GOT3 (cell line): ENCODE measurements at places on chromosomes 12 and 14.

- no peak for DNase-seq
Measured at GRCh38 chr12:123788541-123788940, 26.4 kb downstream of the DNAH10 start.

GRCh38 chr14:96165493-96166436 is 38.9 kb upstream of the BDKRB2 start:
- DNase-seq = no peak

GRCh38 chr12:105876396-105876927 is 262.3 kb downstream of the NUAK1 start:
- DNase-seq = no peak

DNA sequence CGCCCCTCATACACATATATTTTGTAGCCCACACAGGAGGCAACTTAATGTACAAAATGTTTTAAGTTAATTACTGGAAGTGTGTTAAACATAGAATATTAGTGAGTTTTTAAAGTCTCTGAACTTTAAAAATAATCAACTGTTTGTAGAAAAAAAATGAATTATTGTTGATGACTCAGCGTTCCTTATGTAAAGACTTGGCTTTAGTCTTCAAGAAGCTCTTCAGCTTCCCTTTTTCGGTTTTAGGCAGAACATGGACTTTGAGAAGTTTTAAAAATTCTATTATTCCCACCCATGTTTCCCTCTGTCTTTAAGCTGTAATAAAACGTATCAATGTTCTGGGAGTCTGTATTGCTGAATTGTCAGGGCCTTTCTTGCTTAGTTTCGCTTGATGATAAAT is 269.5 kb downstream of the FBXL14 start:
- no peak for DNase-seq

- peak; percentile 20 for DNase-seq
Measured at GRCh38 chr12:47307680-47308399, 228.1 kb upstream of the AMIGO2 start.
